M059J (cell line): ENCODE measurements at places on chromosomes 16 and 17.

DNA sequence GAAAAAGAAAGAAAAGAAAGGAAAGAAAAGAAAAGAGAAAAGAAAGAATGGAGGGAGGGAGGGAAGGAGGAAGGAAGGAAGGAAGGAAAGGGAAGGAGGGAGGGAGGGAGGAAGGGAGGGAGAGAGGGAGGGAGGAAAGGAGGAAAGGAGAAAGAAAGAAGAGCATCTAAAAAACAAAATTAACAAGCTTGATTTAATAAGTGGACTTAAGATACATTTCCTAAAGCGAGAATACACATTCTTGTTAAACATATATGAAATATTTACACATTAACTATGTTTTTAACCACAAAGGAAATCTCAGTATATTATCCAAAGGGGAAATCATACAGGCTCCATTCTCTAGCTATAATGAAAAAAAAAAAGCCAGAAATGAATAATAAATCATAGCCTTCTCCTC is 47.3 kb upstream of the IRX5 start:
- no peak for DNase-seq

- peak; percentile 13 for DNase-seq
Measured at GRCh38 chr17:44044071-44044470, 22.4 kb downstream of the LSM12 start.

DNA sequence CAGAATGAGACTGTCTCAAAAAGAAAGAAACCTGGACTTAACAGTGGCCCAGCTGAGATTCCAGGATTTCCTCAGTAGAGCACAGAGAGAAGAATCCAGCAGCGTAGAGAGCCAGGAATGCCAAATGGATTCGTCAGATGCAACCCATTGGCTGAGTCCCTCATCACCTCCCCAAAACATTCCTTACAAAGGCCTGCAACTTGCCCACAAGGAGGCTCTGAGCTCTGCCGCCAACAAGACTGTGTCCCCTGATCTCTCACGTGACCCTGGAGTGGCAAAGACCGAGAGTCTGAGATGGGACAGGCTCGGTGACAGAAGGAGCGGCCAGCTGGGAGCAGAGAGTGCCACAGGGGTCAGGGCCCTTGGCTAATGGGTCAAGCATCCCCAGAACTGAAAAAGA is 6.9 kb upstream of the CHMP6 start:
- peak; percentile 95 for DNase-seq

- peak; percentile 17 for DNase-seq
Measured at GRCh38 chr16:19307587-19308241, 22.2 kb downstream of the CLEC19A start.

DNA sequence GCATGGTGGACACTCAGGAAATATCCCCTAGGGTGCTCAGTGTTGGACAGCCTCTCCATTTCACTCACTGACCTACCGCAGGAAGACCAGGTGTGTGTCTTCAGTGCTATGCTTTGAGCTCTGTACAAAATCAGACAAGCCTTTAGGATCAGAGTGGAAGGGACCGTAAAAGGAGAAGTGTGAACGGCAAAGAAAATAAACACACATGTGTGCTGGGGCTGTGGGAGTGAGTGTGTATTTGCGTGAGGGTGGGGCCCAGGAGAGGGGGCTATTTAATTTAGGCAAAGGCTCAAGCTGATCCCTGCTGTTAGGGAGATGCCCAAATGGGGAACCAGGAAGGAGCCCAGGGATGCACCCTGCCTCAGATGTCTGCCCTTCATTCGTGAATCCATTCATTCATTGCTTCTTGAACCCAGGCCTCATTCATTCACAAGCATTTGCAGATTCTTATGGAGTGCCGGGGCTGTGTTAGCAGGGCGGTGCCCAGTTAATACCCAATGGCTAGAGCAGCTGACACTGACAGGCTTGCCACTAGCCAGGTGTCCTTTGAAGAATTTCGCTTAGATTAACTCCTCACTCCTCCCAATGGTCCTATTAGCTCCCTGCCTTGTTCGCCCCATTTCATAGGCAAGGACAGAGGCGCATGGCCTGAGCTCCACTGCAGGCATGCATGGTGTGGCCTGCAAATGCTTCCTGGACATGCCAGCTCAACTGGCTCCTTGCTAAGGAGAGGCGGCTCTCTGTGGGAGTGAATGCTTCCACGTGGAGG is 296.7 kb upstream of the FOXF1 start:
- DNase-seq = no peak

GRCh38 chr17:83081684-83082201 is 2.3 kb downstream of the METRNL start:
- no peak for DNase-seq

DNA sequence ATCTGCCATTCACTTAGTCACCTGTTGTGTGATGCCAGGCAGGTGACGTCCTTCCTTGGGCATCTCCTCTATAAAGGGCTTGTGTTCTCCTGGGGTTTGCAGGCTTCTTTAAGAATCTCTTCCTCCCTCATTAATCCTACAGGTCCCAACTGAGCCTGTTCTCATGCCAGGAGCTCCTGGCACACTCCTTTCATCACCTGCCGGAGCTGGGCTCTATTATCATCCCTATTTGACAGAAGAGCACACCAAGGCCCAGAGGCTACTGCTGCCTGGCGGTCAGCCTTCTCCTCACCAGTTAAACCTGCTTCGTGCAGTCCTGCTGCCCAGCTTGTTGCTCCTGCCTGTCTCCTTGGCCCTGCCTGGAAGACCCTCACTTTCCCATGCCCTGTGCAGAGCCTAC is 51.2 kb downstream of the RAI1 start:
- no peak for DNase-seq

GRCh38 chr17:36907407-36907806 is 29.9 kb upstream of the LHX1 start:
- DNase-seq = no peak

- DNase-seq = peak; percentile 98
Measured at GRCh38 chr17:5526821-5527598, 40.6 kb downstream of the MIS12 start.

DNA sequence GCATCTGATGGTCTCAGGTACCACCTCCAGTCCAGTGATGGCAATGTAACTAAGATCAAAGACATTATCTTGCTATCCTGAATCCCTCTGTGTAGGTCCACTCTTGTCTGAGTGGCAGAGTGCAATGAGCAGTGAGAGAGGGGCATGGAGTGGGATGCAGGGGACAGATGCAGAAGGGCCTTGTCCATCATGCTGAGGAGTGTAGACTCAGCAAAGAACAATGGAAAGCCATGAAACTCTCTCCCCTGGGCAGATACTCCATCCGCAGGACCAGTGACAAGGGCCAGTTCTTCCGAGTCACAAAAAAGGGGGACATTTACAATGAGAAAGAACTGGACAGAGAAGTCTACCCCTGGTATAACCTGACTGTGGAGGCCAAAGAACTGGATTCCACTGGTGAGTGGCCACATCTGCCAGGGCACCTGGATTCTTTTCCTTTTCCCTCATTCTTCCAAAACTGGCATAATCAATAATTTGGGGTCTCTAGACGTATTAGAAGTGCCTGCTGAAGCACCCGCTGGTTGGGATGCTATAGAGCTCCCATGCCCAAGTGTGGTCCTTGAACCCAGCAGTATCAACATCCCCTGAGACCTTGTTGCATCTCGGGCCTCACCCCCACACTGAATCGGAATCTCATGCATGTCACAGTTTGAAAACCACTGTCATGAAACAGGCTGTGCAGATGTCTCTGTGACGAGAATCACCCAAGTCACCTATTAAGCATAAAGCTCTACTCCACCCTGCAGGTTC is 29.5 kb downstream of the CDH5 start:
- DNase-seq = no peak

- peak; percentile 81 for DNase-seq
Measured at GRCh38 chr17:11948789-11949188, 48.5 kb downstream of the ZNF18 start.

GRCh38 chr16:17238285-17239028 is 232.3 kb downstream of the XYLT1 start:
- DNase-seq = no peak

GRCh38 chr17:40952661-40953060 is 14.1 kb downstream of the KRT39 start:
- DNase-seq = peak; percentile 49

- no peak for DNase-seq
Measured at GRCh38 chr17:82227629-82228277, 1.1 kb upstream of the SLC16A3 start.

GRCh38 chr17:61809816-61810392 is 53.4 kb downstream of the BRIP1 start:
- DNase-seq = peak; percentile 26

- no peak for DNase-seq
Measured at GRCh38 chr16:79402920-79403319, 197.6 kb downstream of the MAF start.
